ENCODE measurements at places on chromosomes 16 and 17.
A peak's percentile ranks its signal among the peaks of the same experiment; 100 is the strongest.

- DNase-seq = peak; percentile 51
These were observed 1.8 kb downstream of the TMIGD1 start for GRCh38 chr17:30332057-30332542.

DNA sequence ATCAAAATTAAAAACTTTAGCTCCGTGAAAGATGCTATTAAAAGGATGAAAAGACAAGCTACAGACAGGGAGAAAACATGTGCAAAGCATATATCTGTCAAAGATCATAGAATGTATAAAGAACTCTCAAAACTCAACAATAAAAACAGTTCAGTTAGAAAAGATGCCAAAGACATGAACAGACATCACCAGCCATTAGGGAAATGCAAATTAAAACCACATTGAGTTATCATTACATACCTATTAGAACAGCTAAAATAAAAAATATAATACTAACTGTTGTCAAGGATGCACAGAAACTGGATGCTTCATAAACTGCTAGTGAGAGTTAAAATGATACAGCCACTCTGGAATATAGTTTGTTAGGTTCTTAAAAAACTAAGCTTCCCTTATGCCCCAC, 58.8 kb downstream of the NFATC3 start:
- no peak for DNase-seq

- no peak for DNase-seq
These were observed 404.2 kb upstream of the PMFBP1 start for GRCh38 chr16:72576189-72576588.

- DNase-seq = no peak
These were observed 17.8 kb upstream of the NAGLU start for GRCh38 chr17:42518046-42518754.

DNA sequence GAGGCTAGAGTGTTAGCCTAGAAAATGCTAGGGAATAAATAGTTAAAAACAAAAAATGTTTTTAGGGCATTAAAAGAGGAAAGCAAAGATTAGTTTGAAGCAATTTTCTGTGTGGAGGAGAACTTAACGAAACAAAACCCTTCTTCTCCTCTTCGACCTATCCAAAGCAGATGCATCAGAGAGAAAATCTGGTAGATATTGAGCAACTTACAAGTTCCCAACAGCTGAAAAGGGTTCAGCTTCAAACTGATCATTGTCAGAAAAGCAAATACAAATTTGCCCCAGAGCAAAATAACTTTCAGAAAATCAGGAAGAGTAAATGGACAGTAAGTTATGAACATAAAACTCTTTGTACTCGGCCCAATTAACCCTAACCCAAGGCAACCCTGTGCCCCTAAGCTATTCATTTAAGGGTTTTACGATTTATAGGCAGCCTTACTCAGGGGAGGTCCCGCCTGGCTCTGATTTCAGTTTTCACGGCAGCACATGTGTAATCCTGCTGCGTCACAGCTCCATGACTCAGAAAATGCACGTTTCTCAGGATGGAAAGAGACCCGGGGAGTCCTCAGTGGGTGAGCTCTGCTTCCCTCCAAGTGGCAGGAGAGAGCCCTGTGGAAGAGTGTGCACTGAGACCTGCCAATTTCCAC, 405.7 kb upstream of the SALL1 start:
- DNase-seq = no peak

DNA sequence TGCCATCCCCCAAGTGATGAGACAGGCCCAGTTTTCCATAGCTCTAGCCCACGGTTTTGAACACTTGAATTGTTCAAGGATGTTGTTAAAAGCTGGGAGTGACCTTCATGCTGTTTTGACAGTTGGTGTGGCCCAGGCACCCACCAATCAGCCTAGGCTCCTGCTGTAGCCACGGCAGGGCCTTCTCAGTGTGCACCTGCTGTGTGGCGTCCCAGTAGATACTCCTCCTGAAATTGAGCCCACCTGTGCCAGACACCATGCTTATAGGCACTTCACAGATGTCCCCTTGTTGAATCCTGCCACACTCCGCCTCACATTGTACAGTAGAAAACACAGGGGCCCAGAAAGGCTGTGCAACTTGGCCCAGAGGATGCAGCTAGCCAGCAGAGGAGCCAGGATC, 86.4 kb downstream of the SOCS1 start:
- no peak for DNase-seq

- DNase-seq = no peak
These were observed 297.7 kb downstream of the SEC14L1 start for GRCh38 chr17:77438241-77439188.

GRCh38 chr16:3612510-3613466, 1.4 kb upstream of the SLX4 start:
- no peak for DNase-seq

Data from activated T-cell treated with anti-CD3 and anti-CD28 coated beads, Interleukin-2, amount 50 U/mL, for 48 hours (primary cell).